ENCODE measurements at places on chromosomes 13 and 19.

- DNase-seq = no peak
These were observed 24.0 kb downstream of the STARD13 start for GRCh38 chr13:33261387-33262061.

- DNase-seq = no peak
These were observed 190.1 kb downstream of the GPC5 start for GRCh38 chr13:91588541-91588940.

DNA sequence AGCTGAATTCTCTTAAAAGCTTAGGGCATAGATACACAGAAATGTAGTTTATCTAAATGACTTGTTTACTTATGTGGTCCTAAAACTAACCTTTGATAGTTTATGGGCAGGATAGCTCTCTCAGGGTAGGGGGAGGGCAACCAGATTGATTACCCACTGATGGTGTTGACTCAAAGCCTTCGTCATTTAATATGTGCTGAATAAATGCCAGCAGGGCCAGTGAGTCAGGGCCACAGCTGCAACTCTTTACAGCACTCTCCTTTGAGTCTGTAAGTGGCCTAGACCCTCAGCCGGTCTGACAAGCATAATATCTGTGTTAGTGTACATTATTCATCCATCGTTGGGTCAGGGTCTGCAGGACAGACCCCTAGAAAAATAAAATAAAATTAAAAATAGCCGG lies 128.5 kb downstream of the ZNF675 start:
- DNase-seq = peak; percentile 75

DNA sequence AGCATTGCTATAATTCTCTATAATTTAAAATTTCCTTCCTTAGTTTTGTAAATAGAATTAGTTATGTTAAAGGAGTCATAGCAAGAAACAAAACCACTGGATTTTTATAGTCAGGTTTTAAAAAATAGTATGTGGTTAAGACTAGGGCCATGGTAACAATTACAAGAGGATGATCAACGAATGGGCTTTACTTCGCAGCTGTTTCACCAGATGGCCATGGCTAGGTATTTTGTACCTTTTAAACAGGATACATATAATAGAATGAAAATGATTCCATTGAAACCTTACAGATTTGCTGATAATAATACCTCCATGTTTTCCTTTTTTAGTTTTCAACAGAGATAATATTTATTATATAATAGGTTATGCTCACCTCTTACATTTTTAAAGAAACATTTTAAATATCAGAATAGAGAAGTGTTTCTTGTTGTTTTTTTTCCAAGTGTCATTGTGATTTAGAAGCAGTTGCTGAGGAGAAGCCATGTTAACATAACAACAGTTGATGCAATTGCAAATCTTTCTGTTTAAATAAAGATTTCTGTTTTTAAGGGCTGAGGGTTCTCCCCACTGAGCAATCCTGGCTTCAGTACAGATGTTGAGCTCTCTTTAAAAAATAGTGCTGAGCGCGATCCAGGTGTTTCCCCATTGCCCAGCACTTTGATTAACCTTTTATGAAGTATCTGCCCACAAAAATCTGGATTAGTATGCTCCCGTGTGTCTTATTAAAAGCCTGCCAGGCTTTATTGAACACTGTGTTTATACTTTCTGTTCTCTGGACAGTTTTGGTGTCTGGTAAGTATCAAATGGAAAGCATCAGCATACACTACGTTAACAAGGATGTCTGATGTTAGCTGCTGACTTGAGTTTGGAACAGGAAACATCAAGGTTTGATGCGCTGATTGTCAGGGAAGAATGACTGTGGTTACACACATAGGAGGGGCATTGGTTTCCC lies 205.3 kb downstream of the HS6ST3 start:
- DNase-seq = no peak

- DNase-seq = no peak
These were observed 5.9 kb upstream of the NANOS2 start for GRCh38 chr19:45920458-45920857.

GRCh38 chr19:18503337-18503970 lies 18.4 kb downstream of the ELL start:
- no peak for DNase-seq

GRCh38 chr13:90142251-90142650 lies 1205.2 kb upstream of the MIR17HG start:
- no peak for DNase-seq

DNA sequence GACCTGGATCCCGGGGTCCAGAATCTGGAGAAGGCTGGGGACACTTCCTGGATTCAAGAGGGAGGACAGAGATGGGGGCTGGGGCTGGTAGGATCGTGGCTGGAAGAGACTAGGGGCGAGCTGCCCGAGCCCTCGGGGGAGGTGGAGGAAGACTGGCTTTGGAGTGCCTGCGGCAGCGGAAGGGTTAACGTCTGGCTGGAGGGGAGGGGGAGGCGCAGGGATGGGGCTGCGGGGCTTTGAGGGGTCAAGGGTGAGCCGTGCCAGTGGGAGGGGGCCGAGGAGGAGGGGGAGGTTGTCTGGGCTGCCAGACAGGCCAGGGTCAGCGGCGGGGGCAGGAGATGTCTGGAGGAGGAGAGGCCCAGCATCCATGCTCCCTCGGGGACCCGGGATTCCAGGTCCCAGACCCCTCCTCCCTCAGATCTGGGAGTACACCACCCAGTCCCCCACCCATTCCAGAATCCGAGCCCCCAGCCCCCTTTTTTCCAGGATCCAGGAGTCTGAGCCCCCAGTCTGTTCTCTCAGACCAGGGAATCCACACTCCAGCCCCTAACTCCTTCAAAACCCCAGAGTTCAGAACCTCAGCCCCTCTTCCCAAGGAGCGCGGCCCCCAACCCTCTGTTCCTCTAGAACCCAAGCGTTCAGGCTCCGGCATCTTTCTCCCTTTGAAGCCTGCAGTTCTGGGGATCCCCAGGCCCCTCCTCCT lies 3.2 kb upstream of the SPACA6 start:
- no peak for DNase-seq

- no peak for DNase-seq
These were observed 91.1 kb downstream of the SPACA7 start for GRCh38 chr13:112467236-112467635.

DNA sequence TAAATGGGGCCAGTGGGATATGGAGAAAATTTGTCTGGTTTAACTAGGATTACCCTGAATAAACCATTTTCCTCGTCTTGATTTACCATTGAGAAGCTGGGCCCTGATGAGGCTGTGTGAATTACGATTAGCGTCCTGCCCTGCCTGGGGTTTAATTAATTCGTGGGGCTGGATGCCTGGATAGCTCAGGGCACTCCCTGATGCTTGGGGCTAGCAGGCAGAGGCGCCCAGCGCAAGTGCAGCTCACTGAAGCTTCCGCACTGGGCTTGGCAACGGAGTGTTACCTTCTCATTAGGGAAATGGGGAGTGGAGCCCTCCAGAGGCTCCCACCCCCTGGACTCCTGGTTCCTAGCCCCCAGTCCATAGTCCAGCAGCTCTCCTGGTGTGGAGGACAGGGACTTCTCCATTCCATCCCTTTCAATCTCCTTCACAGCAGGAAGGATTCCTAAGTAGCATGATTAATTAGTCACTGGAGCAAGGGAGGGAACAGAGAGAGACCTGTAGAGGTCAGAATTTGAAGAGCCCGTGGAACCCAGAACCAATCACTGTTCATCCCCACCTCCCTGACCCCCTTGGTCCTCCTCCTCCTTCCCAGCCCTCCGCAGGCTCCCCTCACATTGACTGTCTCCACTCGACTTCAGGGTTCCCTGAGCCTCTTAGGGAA lies 107.2 kb downstream of the UQCRFS1 start:
- no peak for DNase-seq

- DNase-seq = no peak
These were observed 3.3 kb downstream of the SWSAP1 start for GRCh38 chr19:11377756-11378155.

DNA sequence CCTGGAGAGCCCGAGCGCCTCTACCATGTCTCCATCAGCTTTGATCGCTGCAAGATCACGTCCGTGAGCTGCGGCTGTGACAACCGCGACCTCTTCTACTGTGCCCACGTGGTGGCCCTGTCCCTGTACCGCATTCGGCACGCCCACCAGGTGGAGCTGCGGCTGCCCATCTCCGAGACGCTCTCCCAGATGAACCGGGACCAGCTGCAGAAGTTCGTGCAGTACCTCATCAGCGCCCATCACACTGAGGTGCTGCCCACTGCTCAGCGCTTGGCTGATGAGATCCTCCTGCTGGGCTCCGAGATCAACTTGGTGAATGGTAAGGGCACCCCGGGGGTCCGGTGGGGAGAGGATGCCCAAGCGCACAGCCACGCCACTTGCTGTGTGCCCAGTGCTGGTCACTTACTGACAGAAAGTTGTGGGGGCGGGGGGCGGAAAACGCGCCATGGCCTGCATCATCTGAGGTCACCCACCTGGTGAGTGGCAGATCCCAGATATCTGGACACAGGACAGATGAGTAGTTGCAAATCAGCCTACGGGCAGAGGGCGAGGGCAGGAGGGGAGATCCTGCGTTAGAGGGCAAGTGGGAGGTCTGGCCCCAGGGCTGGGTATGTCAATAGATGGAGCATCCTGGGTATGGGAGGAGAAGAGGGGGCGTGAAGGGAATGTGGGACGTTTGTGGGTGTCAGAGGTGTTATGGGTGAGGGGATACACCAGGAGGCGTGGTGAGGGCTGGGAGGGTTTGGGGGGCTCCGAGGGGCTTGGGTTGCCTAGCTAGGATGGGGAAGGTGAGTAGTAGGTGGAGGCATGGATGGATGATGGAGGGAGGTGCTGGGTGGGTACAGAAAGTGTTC lies 9.8 kb downstream of the ZSWIM4 start:
- DNase-seq = no peak

- DNase-seq = no peak
These were observed 1.8 kb downstream of the SLITRK1 start for GRCh38 chr13:83880275-83881139.

GRCh38 chr13:73300718-73301425 lies 242.1 kb downstream of the KLF5 start:
- DNase-seq = no peak

GRCh38 chr19:18001777-18002345 lies 6.1 kb upstream of the ARRDC2 start:
- DNase-seq = no peak

DNA sequence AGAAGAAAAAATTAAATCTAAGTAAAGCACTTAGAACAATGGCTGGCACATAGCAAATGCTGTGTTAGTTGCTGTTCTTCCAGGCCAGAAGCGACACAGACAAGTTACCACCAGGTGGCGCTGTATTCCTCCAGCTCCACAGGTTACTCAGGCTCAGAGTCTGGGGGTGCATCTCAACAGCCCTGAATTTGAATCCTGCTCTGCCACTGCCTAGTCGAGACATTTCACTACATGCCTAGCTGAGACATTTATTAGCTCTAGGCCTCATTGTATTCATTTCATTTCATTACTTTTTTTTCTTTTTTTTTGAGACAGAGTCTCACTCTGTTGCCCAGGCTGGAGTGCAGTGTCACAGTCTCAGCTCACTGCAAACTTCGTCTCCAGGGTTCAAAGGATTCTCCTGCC lies 16.4 kb upstream of the CYP2B6 start:
- DNase-seq = peak; percentile 35

DNA sequence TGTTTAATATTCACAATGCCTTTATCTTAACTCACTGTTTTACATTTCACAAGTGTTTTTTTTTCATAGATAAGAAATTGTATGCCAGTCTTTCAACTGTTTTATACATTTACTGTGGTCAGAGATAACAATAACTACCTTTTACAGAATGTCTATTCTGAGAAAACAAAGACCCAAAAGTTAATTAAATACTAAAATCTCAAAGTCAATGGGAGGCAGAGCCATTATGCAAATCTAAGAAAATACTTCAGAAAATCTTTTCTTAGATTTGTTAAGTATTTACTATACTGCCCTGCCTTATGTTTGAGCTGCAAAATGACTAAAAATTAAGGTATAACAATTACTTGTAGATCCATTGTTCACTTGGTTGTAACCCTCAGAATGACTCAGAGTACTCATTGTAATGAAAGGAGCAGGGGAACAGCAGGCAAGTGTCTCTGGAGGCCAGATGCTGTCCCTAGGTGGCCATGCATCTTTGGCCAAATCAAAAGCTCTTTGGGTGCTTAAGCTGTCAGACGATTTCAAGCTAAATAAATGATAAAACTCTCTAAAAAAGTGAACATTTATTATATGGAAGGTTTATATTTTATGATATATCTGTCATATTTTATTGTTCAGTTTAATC lies 770.1 kb upstream of the PCDH20 start:
- no peak for DNase-seq

DNA sequence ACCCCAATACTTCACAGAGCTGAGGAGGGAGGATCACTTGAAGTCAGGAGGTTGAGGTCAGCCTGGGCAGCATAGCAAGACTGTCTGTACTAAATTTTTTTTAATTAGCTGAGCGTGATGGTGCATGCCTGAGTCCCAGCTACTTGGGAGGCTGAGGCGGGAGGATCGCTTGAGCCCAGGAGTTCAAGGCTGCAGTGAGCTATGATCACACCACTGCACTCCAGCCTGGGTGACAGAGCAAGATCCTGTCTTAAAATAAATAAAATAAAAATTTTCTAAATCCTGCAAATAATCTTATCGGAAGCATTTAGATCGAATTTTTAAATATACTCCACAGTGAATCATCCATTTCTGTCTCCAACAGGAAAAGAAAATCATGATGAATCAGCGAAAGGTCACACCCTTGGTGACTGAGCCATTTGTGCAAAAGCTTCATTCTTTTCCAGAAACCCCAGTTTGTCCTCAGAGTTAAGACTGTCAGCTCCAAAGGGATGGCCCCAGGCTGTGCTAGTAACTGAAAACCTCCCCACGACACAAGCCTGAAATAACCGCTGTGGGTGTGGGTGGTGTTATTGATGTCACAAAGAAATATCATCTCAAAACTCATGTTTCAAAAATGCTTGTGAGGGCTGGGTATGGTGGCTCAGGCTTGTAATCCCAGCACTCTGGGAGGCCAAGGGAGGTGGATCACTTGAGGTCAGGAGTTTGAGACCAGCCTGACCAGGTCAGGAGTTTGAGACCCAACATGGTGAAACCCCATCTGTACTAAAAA lies 167.6 kb downstream of the PTPRS start:
- DNase-seq = peak; percentile 97

DNA sequence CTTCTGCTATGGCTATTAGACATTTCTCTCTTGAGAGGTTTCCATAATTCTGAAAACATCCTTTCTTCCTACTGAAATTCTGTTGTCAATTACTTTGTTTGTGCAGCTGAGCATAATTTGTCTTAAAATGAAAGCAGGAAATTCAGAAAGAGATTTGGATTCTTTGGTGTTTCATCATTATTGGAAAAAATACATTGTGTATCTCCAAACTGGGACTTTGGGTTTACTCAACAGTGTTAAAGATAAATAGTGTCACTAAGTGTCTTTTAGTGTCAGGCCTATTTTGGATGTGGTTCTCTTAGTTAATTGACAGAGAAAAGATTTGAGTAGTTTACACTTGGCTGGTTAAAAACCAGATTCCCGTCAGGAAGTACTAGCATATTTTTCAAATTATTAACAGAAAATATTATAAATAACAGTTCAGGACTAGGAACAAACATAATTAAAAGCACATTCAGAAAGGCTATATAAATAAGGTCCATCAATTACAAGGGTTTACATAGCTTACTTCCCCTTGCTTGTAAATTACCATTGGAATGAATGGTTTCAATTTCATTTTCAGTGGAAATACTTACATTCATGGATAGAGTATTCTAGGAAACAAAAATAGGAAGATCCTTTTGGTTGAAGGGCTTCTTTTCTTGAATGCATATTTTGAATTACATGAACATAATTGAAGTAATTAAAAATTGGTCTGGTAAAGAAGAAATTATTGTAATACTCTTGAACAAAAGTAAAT lies 483.1 kb downstream of the GPC6 start:
- no peak for DNase-seq

Measured in HS-5 (cell line).